ENCODE measurements at places on chromosomes 2 and 18.
A peak's percentile ranks its signal among the peaks of the same experiment; 100 is the strongest.

DNA sequence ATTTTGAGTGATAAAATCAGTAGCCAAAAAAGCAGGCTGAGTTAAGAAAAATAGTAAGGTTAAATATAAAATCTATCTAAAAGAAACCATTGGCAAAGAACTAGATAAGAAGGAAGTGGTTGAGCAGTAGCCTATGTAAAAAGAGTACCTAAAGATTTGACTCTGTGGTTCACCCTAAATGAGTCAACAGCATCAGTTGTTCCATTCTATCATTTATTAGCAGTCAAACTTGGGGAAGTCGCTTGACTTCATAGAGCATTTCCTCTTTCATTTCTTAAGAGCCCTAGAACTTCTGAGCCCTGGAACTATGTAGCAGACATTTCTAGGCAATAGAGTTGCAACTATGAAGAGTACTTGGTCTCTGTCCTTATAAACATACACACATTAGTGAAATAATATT is 381.7 kb downstream of the NUP35 start:
- no peak for DNase-seq

DNA sequence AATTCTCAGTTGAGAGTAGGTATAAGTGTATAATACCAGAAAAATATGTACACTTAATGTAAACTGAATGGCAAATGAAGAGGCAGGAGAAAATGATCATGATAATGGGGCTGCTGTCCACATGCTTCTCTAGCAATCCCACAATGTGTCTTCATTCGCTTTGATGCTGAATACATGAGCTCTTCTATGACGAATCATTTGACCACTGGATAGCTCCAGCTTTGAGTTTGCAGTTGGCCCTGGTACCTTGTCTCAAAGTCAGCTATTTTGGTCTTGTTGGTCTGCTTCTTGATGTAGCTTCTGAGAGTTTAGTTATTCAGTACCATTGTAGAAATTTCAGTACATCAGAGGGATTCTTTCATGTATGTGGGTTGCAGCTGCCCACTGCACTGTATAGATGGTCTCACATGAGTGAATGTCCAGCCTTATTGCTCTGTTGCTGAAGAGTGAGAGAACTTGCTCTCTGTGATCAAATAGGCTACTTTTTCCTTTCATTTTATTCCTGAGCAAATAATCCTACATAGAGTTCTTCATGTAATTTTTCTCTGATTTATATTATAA is 105.1 kb downstream of the TTC27 start:
- DNase-seq: no peak

DNA sequence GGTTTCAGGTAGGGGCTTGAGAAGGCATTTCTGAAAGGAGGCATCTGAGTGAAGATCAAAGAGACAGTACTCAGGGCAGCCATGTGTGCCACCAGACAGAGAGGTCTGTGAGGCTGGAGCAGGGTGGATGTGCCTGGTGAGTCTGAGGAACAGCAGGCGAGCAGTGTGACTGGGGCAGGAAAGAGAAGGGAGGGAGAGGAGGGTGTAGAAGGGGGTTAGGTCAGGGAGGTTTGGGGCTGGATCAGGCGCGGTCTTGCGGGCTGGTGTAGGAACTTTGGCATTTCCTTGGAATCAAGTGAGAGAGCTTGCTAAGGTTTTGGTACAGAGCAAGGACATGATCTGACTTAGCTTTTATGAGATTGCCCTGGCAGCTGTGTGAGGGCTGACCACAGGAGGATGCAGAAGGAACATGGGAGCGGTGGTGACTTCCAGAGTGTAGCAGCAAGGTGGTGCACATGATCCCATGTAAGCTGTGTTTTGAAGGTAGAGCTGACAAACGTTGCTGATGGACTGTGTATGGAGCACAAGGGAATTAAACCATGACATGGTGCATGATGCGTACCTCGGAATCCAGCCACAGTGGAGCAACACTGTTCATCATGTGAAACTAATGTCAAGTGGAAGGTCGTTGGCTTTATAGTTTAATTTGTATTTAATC is 13.9 kb downstream of the RAB31 start:
- DNase-seq: no peak

DNA sequence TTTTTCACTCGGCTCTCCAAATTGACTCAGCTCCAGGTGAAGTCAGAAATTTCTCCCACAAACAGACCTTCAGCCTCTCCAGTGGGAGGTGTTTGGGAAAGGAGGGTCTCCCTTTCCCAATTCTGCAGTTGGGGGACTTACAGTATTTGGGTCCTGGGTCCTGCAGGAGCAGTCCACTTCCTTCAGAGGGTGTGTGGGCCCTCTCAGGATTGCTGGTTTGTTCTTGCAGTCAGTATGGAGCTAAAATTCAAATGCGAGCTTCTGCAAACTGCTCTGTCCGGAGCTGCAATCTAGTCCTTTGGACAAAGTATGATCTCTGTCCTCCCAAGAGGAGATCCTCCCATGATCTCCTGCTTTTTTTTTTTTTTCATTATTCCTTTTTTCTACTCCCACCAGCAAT is 87.9 kb upstream of the MSTN start:
- DNase-seq: no peak

DNA sequence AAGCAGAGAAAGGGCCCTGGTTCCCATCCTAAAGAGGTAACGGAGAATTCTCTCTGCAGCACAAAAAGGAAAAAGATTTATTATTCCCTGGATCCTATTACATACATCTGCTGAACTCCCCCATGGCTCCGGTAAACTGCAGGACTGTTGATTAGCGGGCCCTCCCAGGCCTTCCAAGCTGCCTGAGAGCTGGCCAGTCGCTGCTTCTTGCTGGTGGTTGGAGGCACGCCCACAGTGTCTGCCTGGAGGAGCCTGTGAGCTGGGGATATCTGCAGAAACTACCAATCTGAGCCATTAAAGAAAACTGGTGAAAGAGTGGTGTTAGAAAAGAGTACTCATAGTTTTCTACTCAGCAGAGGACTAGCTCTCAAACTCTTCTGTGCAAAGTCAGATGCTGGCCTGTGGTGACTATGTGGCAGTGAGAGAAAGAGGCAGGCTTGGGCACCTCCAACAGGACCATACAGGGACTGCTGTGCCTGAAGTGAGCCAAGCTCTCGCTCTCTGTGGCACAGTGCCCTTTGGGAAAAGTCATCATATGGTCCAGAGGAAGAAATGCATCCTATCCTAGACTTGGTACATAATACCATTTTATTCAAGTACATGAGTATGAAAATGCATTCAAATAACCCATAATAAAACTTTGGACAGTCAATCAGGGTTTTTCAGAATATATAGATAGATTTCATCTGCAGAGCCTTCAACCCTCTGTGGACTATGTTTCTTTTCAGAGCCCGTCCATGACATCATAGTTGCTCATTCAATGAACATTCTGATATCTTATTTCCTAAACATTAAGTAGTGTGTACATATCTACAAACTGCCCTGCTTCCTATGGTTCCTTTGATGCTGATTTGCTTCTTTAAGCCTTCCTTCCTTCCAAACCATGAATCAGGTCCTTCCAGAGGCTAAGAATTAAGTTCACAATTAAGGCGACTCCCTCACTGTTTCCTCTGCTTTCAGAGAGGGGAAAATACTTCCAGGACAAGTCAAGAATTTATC is 242.0 kb upstream of the LYPD1 start:
- DNase-seq: peak; percentile 20

- DNase-seq: no peak
These were observed 65.9 kb upstream of the SH3RF3 start for GRCh38 chr2:109062859-109063700.

DNA sequence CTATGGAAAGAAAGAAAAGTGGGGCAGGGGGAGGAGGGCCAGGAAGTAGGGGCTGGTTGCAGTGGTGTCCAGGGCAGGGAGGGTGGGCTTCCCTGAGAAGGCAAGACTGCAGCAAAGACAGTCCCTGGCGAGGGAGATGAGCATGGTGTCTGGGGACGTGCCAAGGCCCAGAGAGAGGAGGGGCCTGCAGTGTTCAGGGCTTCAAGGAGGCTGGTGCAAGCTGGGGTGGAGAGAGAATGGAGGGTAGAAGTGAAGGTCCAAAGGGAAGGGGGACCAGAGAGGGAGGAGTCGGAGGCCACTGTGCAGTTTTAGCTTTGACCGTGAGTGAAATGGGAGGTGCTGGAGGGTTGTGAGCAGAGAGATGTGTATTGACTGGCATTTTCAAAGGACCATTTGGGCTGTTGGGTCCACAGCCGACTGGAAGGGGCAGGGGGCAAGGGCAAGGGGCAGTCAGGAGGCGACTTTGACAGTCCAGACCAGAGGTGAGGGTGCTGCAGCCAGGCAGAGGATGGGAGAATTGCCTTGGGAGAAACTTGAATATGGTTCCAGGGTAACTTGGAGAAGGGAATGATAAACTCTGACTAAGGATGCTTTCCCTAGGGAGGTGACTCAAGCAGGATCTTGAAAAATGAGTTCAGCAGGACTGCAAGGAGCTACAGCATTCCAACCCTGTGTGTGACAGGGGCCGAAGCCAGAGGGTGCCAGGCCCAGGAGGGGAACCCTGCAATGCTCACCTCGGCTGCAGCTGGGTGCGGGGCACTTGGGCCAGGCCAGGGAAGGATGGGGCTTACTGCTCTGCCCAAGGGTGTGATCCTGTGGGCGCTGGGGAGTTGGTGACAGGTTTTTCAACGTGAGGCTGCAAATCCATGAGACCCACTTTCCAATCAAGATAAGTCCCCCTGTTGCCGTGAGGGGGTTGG is 177.1 kb upstream of the HAAO start:
- peak; percentile 48 for DNase-seq

- no peak for DNase-seq
These were observed 57.7 kb downstream of the CCDC93 start for GRCh38 chr2:117956036-117956796.

- no peak for DNase-seq
These were observed 16.6 kb downstream of the FAM168B start for GRCh38 chr2:131076707-131077106.

DNA sequence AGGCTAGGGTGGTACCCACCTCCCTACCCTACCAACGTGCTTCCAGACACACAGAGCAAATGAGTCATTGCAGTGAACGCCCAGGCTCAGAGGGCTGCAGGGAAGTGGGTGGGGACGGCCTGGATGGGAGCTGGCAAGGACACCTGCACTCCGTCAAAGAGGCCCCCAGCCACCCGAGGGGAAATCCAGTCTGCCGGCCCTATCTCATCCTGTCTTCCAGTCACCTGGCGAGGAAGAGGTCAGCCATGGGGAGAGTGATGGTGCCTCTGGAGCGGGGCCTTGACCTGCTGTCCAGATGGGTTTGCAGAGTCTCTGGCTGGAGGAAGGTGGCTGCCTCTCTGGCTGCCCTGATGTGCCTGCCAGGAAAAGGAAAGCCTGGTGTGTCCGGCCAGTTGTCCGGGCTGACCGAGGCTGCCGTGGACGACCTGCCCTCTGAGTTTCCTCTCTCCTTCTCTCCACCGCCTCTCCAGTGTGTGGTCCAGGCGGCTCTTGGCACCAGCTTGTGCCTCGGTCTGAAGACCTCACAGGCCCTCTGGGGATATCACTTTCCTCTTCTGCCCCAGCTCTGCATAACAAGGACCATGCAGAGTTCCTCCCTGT is 209.7 kb upstream of the COPS8 start:
- DNase-seq: no peak

- DNase-seq: no peak
These were observed 3.8 kb upstream of the CNNM4 start for GRCh38 chr2:96756788-96757476.

DNA sequence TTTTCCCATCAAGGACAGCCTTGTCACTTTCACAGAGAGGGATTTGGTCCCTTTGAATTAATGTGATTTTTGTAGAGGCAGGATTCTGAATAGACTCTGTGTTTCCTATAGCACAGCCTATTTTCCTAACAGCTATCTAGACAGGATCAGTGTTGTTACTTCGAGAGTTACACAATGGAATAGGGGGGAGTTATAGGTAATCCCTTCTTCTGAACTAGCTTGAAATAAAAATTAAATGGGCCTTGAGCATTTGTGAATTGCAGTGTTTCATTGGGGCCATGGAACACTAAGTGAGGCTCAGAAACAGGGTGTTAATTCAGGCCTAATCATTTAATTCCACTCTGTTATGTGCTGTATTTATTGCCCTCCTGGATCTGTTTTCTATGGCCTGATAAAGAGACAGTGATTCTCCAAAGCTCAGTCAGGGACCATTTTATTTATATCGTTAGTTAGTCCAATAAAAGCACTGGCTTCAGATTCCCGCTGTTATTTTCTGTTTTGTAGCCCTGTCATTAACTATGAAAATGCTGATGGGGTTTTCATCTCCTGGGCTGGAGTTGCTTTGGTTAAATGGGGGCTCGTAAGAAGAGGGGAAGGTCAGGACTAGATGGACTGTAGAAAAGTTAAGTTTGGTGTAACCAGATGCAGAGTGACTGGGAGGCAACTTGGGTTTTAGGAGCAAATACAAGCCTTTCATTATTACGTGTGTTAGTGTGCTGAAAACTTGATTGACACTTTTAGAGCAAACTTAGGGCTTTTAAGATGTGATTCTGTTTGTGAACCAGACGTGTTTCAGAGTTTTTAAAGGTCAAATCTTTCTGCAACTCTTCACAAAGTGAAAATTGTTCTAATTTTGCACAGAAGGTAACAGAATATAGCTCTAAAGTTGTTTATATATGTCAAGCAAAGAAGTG is 461.0 kb upstream of the HNRNPA3 start:
- DNase-seq: no peak

DNA sequence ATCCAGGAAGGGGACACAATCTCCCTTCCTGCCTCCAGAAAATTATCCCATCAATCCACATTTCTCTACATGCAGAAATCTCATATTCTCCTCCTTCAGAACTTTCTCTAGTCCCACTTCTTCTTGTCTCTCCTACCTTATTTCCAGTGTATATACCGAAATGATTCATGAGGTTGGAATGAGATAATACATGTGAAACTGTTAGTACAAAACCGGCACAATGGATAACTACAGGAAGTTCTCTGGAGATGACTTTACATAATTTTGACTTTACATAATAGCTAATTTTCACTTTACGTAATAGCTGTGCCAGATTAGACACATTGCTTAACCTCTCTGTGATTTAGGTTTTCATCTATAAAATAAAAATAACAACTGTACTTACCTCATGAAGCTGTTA is 801.3 kb downstream of the ERBB4 start:
- no peak for DNase-seq

DNA sequence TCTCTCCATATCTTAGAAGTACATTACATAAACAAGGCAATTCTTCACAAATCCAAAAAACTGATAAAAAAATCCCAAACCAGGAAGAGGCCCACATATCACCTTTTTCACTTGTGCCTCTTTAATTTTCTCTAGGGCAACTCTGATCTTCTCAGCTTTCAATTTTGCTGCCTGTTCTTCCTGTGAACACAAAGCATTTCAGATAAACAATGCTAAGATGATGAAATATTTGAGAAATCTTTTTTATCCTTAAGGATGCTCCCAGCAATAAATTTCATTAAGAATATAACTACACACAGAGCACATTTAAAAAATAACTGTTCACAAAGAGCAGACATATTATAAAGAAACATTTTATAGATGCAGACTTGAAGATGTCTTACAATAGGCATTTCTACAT is 73.4 kb downstream of the RAPH1 start:
- no peak for DNase-seq

DNA sequence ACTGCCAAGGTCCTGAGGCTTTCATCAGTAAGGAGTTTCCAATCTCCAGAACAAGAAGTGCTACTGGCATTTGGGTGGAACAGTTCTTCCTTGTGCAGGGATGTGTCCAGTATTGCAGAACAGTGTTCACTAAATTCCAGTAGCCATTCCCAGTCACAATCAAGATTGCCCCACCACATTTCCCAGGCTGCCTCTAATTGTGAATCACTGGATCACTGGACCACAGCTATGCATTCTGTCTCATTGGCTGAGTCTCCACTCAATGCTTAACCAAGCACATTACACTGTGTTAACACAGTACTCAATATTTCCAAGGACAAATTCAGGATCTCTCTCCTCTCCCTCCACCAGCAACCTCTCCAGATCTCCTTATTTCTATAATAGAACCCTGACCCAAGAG is 160.2 kb upstream of the CCDC150 start:
- DNase-seq: peak; percentile 28

Measured in muscle of back (tissue), 13 donors.